ENCODE measurements at places on chromosomes 6 and 20.
A peak's percentile ranks its signal among the peaks of the same experiment; 100 is the strongest.

DNA sequence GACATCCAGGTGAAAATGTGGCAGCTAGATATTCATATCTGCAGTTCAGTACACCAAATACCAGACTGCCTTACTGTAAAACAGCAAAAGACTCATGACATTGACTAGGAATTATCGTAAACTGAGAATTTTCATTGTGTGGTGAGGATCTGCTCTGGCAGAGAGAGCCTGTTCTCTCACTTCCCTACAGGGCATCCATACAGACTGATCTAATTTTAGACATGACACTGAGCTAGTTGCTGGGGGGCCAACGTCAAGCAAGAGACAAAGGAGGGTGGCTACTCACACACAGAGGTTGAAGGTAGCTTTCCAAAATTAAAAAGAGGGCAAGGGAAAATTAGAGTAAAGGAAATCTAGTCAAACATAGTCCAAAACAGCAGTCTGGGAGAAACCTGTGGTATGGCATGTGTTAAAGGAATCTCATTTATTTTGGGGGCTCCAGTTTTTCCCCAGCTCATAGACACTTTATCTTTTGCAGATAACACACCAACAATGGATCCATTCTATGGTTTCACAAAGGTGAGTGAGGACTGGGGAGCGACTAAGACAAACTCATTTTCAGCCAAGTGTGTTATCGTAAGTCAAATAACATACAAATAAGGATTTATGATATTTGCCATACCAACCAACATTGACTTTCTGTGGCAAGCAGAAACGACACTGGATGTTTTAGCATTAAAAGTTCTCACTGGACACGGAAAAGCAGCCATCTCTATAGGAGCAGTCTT, 36.6 kb upstream of the NHSL1 start:
- no peak for DNase-seq

GRCh38 chr6:136968837-136969236, 46.7 kb downstream of the SLC35D3 start:
- no peak for DNase-seq

DNA sequence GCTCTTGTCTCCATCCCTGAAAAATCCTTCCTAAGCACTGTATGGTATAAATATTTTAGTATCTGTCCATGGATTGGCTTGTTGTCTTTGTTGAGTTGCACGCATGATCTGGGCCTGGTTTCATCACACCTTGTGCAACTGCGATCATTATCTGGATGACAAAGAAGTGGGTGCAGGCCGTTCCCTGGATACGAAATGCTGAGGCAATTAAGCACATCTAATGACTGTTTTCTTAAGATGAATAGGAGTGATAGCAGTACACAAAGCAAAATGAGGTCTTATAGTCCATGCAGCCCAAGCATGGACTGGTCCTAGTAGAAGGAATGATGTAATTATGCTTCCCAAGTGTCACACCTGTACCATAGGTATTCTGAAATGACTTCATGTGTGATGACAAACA, 47.8 kb downstream of the SLC35D3 start:
- DNase-seq, result no peak

DNA sequence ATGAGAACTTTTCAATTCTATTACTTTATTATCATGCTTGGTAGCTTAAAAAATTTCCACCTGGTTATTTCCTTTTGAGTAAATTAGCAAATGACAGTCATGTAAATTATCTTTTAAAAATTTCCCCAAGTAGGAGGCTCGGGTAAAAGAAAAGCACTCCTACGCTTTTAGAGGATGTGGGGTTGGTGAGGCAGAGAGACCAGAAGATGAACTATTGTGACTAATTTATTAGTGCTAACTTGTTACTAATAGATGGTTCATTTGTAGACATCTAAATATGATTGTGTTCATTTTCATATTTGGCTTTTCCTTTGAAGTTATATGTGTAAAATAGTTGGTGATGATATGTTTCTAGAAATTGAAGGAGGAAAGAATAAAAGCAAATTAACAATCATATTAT, 27.0 kb downstream of the ZNF292 start:
- no peak for DNase-seq

DNA sequence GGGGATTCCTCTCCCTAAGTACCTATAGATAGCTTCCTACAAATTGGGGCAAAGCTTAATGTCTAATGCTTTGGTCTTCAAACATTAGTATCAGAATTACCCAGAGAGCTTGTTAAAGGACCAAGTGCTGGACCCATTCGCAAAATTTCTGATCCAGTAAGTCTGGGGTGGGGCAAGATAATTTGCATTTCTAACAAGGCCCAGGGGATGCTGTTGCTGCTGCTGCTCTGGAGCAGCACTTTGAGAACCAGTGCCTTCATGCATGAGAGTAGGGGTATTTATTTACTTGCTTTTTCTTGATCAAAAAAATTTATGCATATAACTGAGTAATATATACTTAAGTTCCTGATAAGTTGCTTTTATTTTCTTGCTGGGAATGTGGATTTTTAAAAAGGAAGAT, 24.5 kb upstream of the COL19A1 start:
- DNase-seq, result no peak

DNA sequence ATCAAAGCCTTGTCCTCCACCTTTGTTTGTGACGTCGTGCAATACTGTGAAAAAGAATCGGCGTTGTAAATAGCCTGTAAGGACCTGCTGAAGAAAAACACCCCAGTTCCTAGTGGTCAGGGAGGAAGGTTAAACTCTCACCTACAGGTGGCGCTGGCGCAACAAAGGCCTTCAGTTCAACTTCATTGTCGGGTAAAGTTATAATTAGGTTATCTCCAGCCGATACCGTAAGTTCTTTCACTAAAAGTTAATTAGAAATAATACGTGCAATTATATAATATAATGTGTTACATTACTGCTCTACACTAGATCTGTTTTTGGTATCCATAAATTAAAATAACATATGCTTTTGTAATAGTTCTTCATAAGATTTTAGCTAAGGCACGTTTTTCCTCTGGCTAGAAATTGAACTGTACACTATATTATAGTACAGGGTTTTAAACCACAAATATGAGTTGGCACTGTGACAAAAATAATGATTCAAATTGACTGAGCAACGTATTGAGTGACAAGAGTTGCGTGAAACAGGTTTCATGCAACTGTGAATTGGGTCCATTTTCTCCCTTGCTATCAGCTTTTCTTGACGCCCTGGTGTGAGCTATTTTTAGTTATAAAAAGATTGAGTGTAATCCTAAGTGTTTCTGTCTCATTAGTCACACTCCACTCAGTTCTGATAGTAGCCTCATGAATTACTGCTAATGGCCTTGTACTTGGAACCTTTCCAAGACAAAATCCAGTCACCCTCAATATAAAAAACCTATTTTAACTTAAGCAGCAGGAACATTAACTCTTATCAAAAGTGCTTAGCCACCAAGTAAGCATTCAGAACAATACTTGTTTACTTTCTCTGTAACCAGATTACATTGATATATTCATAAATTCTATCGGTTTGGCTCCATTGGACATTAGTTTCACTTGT, 62.3 kb downstream of the KIAA0319 start:
- DNase-seq, result peak; percentile 32

- DNase-seq, result no peak
Observed at GRCh38 chr6:589090-589489, 67.8 kb downstream of the HUS1B start.

DNA sequence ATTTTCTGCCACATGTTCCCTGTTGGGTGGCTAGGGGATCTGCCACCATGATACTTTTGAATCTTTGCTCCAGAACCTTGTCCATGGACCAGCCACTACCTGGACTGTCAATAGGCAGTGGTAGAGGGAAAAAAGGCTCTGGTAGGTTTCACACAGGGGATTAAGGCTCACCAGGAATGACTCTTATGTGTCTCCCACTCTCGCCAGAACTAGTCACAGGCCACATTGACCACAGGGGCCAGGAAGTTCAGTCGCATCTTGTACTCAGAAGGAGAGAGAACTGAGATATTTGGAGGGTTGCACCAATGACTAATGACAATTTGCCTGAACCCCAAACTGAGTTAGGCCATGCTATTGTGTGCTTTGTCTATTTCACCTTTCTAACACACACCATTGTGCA, 23.6 kb upstream of the APCDD1L start:
- DNase-seq, result no peak

- DNase-seq, result no peak
Observed at GRCh38 chr6:26254724-26255123, 110.3 kb upstream of the BTN3A2 start.
